ENCODE measurements at places on chromosomes 16 and 17.

- DNase-seq = no peak
Observed at GRCh38 chr17:21209511-21210175, 4.3 kb downstream of the TMEM11 start.

- DNase-seq = no peak
Observed at GRCh38 chr17:77828749-77829539, 129.6 kb upstream of the TNRC6C start.

DNA sequence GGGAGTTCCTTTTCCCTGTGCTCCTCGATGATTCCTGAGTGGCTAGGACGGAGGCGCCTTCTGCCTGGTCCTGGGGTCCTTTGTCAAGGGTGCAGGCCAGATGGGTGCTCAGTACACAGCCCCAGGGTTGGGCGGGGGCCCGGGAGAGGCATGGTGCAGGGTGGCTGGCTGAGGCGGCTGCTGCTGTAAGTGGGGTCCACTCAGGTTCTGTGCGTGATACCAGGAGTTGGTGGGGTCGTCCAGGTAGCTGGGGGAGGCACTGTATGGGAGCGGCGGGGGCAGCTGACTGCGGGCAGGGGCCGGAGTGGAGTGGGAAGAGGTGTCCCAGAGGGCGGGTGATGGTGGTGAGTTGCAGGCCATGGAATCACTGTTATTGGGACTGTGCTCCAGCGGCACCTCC is 3.6 kb downstream of the DLX3 start:
- DNase-seq = no peak

DNA sequence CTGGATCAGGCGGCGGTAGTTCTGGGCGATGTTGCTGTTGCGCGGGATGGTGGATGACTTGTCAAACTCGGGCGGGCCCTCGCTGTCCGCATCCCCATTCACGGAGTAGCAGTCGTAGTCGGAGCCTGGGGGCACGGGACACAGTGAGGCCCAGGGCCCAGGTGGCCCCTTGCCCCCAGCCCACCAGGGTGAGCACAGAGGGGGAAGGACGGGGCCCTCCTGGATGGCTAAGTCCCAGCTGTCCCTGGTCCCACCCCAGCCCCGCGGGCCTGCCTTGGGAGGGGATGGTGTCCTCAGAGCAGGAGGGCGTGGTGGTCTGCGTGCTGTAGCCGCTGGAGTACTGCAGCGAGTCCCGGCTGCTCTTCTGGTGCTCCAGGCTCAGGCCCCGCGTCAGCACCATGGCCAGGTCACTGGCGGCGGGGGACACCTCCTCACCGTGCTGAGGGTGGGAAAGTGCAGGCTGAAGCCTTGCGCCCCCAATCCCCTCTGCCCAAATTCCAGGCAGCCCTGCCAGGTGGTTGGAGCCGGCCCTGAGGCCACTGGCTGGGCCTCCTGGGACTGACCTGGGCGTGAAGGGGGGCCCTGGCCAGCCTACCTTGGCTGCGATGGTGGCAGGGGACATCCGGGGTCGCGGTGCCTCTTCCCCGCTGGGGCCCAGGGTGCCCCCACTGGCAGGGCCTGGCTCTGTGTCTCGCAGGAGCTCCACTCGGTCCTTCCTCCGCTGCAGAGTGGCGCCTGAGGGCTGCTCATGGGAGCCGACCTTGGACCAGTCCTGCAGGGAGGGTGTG is 18.2 kb downstream of the IL34 start:
- DNase-seq = no peak

DNA sequence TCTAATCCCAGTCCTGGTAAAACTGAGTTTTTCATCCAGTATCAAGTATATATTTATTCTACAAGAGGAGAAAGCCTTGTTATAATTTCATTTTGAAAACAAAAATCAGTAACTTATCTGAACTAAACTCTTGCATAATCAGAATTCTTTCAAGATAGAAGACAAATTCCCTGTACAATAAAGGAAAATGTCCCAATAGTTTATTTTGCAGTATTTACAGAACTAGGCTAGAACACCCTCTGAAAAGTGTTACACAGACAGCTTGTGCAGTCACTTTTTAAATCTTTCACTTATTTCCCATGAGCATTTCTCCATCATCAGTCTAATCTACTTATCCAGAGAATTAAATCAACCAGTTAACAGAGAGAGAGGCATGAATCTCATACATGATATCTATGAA is 48.5 kb downstream of the SPOP start:
- no peak for DNase-seq

DNA sequence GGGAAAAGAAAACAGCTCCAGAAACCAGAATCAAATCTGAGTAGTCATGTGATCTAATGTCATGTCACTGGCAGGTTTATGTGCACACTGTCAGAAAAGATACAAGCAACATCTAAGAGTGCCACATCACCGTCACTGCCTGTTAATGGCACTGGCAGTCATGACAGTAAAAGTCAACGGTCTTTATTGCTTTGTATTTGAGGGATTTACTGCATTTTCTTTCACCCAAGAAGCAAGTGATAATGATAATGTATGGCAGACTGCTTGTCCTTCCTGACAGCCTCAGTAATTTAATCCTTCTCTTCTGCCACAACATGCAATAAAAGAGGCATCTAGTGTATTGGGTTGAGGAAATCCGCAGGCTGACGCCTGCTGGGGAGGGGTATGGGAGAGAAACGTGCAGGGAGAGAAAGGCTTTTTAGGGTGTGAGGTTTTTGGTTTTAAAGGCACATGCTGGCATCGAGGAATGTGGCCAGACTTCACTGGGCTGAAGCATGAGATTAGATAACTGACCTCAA is 92.4 kb downstream of the RPGRIP1L start:
- no peak for DNase-seq

- DNase-seq = no peak
Observed at GRCh38 chr16:64808474-64808873, 313.4 kb downstream of the CDH11 start.
